Activated CD4-positive, alpha-beta memory T cell treated with anti-CD3 and anti-CD28 coated beads for 36 hours (primary cell): ENCODE measurements at places on chromosomes 2 and 18. TPM values are rescaled to one million over a fixed set of nuclear protein-coding genes. Genes with fewer than 3 reads are reported as not detected.

DNA sequence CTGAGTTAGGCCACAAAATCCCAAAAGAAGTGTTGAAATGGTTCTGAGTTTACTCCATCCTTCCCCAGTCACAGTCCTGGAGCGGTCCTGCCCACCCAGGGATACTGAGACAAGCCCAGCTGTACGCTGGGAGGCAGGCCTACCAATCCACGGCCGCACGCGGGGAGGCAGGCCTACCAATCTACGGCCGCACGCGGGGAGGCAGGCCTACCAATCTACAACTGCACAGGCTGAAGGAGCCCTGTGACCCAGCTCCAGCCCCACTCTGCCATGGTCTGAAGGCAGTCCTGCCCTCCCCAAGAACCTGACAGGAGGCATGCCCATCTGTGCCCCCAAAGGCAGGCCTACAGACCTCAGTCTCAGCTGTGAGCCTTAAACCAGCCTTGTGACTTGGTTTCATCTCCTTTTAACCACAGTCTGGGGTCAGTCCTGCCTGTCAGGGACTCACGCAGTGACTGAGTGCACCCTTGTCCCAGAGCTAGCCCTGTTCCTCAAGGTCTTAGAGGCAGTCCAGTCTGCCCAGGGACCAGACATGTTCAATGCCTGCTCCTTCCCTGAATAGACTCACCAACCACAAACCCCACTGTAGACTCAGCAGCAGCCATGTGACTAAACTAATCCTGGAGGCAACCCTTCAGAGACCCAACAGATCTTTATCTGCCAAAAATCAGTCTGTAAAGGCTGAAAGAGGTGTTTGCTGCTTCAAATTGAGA lies 36.8 kb downstream of the GPC1 start:
- no peak overlapping the region for H3K27ac ChIP-seq
- H3K27me3 ChIP-seq: no peaks in the 10 kb centered on the region
- no peak overlapping the region for H3K4me3 ChIP-seq
- DNase-seq: no peak
- H3K4me1 ChIP-seq: no peaks in the 10 kb centered on the region
- peaks cover 15% of the 10 kb centered on the region for H3K36me3 ChIP-seq

- no peak for DNase-seq
- H3K36me3 ChIP-seq: no peaks in the 10 kb centered on the region
These were observed 40.2 kb upstream of the VRK2 start for GRCh38 chr2:58006256-58006951.

- H3K4me3 ChIP-seq: no peak overlapping the region
- no peak overlapping the region for H3K27ac ChIP-seq
- no peaks in the 10 kb centered on the region for H3K36me3 ChIP-seq
These were observed 154.3 kb downstream of the NRP2 start for GRCh38 chr2:205836477-205837221.

DNA sequence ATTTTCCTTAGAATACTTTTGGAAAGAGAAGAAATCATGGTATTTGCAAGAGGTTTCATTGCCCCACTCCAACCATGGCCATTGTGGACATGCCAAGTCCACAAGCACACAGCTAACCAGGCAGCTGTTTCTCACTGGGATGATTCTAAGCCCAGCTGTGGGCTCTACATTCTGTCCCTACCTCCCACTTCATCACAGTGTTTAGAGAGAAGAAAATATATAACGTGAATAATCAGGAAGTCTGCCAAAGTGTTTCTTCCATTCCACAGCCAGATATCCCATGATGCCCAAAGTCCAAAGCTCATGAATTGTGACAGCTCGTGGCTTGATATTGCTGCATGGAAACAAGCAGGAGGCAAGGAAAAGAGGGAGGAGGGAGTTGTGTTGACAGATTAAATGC lies 433.7 kb upstream of the GYPC start:
- H3K4me3 ChIP-seq: no peak overlapping the region
- H3K36me3 ChIP-seq: no peaks in the 10 kb centered on the region
- H3K27ac ChIP-seq: no peak overlapping the region
- H3K4me1 ChIP-seq: no peaks in the 10 kb centered on the region
- H3K27me3 ChIP-seq: peaks cover 2% of the 10 kb centered on the region

DNA sequence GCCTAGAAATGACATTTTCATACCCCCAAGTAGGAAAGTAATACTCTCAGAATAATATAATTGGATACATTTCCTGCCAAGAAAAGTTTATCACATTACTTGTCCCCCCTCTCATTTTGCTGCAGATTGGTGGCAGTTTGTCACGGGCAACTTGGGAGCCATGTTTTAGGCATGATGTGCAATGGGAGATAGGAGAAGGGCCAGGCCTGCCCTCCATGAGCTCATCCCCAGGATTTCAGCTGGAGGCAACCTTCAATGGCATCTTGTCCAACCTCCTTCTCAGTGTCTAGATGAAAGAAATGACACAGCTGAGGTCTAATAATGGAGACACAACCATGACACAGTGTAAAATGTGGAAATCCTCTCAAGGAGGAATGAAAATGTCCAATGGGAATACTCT lies 11.4 kb upstream of the RAB31 start:
- peaks cover 2% of the 10 kb centered on the region for H3K4me1 ChIP-seq
- DNase-seq: no peak
- peaks cover 11% of the 10 kb centered on the region for H3K27me3 ChIP-seq
- H3K27ac ChIP-seq: no peak overlapping the region
- H3K36me3 ChIP-seq: no peaks in the 10 kb centered on the region

- DNase-seq: no peak
- H3K4me1 ChIP-seq: no peaks in the 10 kb centered on the region
- H3K36me3 ChIP-seq: no peaks in the 10 kb centered on the region
- no peak overlapping the region for H3K27ac ChIP-seq
- H3K4me3 ChIP-seq: no peak overlapping the region
These were observed 59.4 kb upstream of the NEDD4L start for GRCh38 chr18:57984490-57985115.

DNA sequence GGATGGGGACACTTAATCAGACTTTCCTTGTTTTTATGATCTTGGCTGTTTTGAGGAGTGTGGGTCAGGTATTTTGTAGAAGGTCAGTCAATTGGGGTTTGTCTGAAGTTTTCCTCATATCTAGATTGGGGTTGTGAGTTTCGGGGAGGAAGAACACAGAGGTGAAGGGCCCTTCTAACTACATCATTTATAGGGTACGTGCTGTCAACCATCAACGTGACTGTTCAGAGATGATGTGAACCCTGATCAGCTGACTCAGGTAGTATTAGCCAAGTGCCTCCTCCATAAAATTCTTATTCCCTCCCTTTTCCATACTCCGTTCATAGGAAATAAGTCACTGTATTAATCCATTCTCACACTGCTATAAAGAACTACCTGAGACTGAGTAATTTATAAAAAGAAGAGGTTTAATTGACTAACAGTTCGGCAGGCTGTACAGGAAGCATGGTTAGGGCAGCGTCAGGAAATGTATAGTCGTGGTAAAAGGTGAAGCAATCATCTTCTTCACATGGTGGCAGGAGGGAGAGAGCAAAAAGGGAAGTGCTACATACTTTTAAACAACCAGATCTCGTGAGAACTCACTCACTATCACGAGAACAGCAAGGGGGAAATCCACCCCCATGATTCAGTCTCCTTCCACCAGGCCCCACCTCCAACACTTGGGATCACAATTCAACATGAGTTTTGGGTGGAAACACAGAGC lies 547.1 kb upstream of the LINC00305 start:
- H3K4me3 ChIP-seq: no peak overlapping the region
- no peaks in the 10 kb centered on the region for H3K36me3 ChIP-seq
- no peaks in the 10 kb centered on the region for H3K4me1 ChIP-seq
- no peak for DNase-seq

DNA sequence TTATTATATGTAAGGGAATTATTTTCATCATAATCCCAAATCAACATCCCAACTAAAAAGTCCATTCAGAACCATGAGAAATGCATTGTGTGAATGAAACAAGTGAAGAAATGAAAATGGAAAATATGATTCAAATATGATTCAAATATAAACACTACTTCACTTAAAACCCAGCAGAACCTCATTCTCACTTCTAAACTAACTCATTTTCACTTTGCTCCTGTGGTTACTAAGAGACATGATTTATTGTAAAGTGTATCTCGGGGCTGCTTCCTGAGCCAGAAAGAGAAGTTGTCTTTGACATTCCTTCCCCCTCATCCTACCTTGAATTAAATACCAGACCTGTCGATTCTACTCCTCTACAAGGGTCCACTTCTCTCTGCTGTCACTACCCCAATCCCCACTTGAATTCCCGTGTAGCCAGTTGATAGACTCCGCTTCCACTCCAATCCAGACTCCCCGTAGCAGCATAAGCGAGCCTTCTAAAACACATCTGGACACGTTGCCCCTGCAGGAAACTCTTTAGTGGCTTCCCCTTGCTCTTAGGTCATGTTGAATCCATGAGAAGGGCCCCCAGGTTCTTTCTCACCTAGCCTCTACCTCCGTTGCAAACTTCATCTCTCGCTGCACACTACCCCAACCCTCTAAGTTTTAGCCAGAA lies 697.0 kb upstream of the ID2 start:
- H3K4me3 ChIP-seq: no peak overlapping the region
- DNase-seq: no peak
- H3K27me3 ChIP-seq: peaks cover 5% of the 10 kb centered on the region

DNA sequence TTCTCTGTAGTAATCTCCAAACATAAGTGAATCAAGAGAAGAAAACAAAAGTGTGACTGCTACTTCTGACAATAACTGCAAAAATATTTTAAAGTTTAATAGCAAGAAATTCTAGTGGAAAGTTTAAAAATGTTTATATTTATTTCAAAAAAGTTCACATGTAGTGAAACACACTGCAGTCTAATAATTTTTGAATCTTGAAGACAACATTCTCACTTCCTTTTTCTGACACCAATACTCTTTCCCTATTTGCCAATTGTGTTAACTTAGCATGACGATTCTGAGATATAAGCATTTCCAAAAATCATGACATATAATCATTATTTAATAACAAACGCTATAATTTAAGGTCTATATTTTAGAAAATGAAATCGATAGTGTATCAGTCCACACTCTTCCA lies 429.1 kb upstream of the PKDCC start:
- no peak for DNase-seq
- no peaks in the 10 kb centered on the region for H3K27me3 ChIP-seq
- H3K4me1 ChIP-seq: no peaks in the 10 kb centered on the region
- H3K4me3 ChIP-seq: no peak overlapping the region

- DNase-seq: no peak
- H3K4me3 ChIP-seq: no peak overlapping the region
- H3K36me3 ChIP-seq: no peaks in the 10 kb centered on the region
These were observed 1971.0 kb upstream of the LRRTM1 start for GRCh38 chr2:82275599-82275998.

DNA sequence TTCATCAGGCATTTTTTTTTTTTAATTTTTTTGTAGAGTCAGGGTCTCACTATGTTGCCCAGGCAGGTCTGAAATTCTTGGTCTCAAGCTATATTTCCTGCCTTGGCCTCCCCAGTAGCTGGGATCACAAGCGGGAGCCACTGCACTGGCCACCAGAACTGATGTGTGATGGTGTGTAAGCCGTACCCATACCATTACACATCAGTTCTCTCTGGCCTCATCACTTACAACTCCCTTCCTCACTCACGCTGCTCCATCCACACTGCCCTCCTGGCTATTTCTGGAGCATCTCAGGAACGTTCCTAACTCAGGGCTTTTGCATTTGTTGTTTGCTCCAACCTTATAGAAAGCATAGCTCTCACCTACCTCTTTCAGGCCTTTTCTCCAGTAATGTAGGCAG lies 834.5 kb upstream of the ID2 start:
- no peak for DNase-seq
- peaks cover 32% of the 10 kb centered on the region for H3K4me1 ChIP-seq
- peaks cover 9% of the 10 kb centered on the region for H3K27me3 ChIP-seq
- H3K4me3 ChIP-seq: no peak overlapping the region
- peak overlapping the region; percentile 75 for H3K27ac ChIP-seq

GRCh38 chr2:241029599-241030332 lies 31.3 kb downstream of the SNED1 start:
- peaks cover 10% of the 10 kb centered on the region for H3K36me3 ChIP-seq
- H3K4me1 ChIP-seq: no peaks in the 10 kb centered on the region
- no peak for DNase-seq
- no peaks in the 10 kb centered on the region for H3K27me3 ChIP-seq

- H3K4me1 ChIP-seq: no peaks in the 10 kb centered on the region
- H3K4me3 ChIP-seq: no peak overlapping the region
- no peak overlapping the region for H3K27ac ChIP-seq
These were observed 88.0 kb downstream of the PPP1R1C start for GRCh38 chr2:182073613-182074012.

GRCh38 chr2:7031547-7032245 lies 114.5 kb downstream of the RNF144A start:
- no peak overlapping the region for H3K4me3 ChIP-seq
- DNase-seq: peak; percentile 56
- H3K27me3 ChIP-seq: no peaks in the 10 kb centered on the region
- no peak overlapping the region for H3K27ac ChIP-seq
- peaks cover 14% of the 10 kb centered on the region for H3K36me3 ChIP-seq

DNA sequence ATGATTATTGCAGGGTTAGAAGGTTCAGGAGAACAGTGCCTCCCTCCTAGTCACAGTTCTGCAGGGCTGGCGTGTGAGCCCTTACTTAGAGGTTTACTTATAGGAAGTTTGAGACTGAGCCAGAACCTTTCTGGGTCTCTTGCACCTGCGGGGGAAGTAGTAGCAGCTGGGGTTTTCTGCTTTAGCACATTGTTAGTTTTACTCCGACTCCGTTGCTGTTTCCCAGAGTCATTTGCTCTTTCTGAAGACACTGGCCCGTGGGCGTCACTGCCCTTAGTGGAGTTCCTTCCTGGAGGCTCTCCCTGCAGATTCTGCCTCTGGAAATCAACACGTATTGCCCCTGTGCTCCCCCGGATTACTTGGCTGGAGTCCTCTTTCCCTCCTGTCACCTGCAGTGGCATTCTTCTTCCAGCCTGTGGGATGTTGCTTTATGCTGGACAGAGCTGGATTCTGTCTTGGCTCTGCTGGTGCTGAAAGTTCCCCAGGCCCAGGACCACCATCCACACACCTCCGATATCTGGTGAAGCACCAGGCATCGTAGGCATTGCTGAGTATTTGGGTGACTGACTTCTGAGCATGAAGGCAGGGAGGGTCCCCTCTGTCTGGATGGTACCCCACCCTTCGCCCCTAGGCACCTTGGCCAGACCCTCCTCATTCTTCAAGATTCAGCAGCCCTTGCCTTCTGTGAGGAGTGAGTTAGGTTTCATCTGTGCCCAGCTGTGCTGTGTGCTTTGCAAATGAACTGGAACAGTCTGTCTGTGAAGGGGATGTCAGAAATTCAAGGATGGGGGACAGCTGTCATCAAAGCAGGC lies 51.7 kb downstream of the AGAP1 start:
- no peaks in the 10 kb centered on the region for H3K4me1 ChIP-seq
- H3K4me3 ChIP-seq: no peak overlapping the region
- H3K36me3 ChIP-seq: no peaks in the 10 kb centered on the region
- no peak for DNase-seq
- H3K27ac ChIP-seq: no peak overlapping the region

The FER1L5 gene
- total RNA-seq: not detected

The ABCG5 gene
- not detected for total RNA-seq

The PLGLB2 gene
- 0.29 TPM for total RNA-seq

The TRIM54 gene
- not detected for total RNA-seq

The ACKR3 gene
- total RNA-seq: 1.2 TPM

The CHRNG gene
- not detected for total RNA-seq

The KLF7 gene
- total RNA-seq: 29.5 TPM

The CXCR2 gene
- total RNA-seq: not detected
